ENCODE measurements at places on chromosomes 13 and 19.

GRCh38 chr13:71797517-71797916, 69.5 kb downstream of the DACH1 start:
- DNase-seq, result no peak

- no peak for DNase-seq
Measured at GRCh38 chr19:54482889-54483288, 9.8 kb upstream of the CDC42EP5 start.

GRCh38 chr13:21405309-21405708, 53.8 kb downstream of the ZDHHC20 start:
- no peak for DNase-seq

- DNase-seq, result no peak
Measured at GRCh38 chr13:46475541-46475991, 77.4 kb upstream of the LRCH1 start.

DNA sequence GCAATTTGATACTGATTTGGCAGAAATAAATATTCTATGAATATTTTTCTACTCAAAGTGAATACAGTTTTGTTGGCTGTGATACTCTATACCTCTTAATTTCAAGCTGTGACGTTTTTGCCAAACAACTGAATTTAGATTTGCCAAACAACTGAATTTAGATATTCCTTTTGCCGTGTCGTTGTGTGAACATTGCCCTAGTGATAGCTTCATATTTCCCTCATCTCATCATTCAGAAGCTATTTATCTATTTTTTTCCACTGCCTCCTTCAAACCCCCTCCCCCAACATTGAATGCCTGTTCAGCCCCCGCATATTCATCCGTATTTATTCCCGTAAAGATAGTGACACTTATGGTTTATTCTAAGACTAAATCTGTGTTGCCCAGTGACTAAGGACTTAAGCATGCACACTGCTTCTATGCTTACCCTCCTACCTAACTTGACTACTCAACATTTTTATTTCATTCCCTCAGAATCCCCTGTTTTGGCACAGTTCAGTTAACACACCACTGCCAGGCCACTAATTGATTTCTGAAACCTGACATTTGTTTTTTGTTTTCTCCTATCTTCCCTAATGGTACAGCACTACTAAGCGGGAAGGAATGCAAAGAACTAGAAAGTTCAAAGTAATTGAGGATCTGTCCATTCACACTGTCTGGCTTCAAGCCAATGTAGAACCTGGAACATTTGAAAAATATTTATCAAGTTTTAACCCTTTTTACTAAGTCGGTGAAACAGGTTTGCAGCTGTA, 2.8 kb upstream of the KLF5 start:
- DNase-seq, result peak; percentile 24

DNA sequence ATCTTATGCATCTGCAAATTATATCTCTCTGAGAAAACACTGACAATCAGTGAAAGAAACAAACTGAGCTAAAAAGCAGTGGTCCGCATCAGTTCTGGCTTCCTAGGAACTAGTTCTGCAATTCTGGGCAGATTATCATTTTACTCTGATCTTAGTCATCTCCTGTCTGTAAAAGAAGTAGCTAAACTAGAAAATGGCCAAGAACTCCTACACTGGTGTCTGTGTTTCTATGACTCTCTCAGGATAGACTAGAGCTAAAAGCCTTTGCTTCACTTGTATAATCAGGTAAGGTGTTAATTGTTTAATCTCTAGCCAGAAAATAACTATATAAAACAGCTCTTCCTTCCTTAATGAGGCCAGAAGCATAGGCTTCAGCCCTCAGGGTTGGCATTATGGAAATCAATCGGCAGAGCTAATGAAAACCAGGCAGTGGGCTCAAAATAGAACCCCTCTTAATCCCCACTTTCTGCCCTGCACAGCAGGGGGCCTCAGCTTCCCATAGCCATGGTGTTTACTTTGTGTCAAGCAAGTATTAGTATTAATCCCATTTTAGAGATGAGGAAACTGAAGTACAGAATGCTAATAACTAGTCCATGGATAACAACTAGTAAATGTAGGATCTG, 459.2 kb downstream of the FGF14 start:
- DNase-seq, result no peak

DNA sequence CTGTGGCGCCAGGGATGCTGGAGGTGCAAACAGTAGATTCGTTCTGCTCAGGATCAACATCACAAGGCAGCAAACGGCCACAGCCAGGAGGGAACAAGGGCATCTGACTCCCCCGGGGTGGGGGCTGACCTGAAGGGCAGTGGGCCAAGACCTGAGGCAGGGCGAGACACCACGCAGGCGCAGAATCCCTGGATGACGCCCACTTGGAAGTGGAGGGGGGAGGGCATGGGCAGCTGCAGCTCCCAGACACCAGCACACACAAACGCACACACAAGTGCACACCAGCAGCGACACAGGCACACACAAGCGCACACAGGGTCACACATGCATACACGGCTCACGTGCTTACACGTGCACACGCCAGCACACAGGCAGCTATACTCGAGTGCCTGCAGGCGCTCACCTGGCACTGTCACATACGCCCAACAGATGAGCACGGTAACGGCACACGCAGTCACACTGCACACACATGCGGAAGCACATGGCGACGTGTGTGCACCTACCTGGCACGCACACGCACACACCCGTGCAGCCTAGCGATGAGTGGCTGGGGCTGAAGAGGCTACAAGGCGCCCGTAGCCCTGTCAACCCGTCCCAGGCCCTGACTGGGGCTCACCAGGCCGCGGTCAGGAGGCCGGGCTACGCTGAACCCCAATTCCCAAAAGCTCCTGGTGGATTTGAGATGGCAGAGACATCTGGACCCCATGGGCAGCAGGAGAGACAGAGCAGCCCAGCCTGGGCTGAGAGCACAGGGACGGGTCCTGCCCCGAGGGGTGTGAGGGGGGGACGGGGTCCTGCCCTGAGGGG, 5.5 kb downstream of the C2CD4C start:
- no peak for DNase-seq

GRCh38 chr19:55820037-55820436, 11.8 kb downstream of the NLRP11 start:
- no peak for DNase-seq

GRCh38 chr19:7500811-7501450, 12.1 kb upstream of the PEX11G start:
- DNase-seq, result no peak

- no peak for DNase-seq
Measured at GRCh38 chr19:50431343-50432220, 1.1 kb upstream of the MYBPC2 start.

DNA sequence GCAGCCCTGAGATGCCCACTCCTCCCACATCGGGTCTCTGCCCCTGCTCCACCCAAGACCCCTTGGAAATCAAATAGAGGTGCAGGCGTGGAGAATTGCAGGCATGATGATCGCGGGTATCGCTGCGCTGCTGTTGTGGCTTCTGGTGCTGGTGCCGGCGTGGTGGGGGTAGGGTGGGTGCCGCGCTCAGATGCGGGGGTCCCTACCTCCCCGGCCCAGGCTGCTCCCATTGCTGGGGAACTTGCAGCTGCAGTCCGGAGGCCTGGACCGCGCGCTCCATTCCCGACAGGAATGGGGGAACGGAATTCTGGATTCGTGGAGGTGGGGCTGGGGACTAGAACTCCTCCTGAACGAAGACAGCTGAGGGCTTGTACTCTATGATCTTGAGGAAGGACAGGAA, 20.4 kb downstream of the CYP2F1 start:
- DNase-seq, result no peak

- no peak for DNase-seq
Measured at GRCh38 chr19:3407556-3408516, 41.5 kb downstream of the NFIC start.

DNA sequence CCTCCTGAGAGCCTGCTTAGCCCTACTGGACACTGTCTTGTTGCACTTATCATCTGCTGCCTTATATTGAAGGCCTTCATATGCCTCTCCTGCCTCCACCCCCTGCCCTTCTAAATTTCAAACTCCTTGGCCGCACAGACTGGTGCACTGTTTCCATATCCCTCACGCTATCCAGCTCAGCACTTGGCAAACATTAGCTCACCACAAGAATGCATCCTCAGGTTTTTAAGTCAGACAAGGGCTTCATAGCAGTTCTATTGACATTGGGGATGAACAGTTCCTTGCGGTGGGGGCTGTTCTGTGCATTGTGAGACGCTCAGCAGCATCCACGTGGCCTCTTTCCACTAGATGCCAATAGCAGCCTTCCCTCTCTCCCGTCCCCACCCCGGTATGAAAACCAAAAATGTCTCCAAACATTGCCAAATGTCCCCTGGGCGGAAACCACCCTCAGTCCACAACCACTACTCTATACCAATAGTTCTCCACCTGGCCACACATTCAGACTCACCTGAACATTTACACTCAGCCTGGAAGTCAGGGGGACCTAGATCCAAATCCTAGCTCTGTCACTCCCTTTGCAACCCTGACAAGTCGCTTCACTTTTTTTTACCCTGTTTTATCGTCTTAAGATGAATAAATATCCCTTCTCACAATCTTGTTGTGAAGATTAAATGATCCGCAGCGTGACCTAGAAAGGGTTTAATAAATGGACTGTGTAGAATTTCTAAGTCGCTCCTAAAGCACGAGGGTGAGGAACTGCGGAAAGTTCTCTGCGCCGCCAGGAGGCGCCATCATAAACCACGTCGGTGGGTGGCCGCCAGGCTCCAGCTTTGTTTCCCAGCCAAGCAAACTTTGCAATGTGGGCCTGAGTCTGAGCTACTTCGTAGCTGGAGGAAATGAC, 3.6 kb upstream of the CEACAM3 start:
- no peak for DNase-seq

GRCh38 chr19:15448044-15448777, 1.5 kb downstream of the WIZ start:
- DNase-seq, result no peak

All from AG04449 (cell line).